ENCODE measurements at places on chromosomes 5 and 9.

- DNase-seq = no peak
Measured at GRCh38 chr5:100110497-100110896, 424.7 kb upstream of the FAM174A start.

DNA sequence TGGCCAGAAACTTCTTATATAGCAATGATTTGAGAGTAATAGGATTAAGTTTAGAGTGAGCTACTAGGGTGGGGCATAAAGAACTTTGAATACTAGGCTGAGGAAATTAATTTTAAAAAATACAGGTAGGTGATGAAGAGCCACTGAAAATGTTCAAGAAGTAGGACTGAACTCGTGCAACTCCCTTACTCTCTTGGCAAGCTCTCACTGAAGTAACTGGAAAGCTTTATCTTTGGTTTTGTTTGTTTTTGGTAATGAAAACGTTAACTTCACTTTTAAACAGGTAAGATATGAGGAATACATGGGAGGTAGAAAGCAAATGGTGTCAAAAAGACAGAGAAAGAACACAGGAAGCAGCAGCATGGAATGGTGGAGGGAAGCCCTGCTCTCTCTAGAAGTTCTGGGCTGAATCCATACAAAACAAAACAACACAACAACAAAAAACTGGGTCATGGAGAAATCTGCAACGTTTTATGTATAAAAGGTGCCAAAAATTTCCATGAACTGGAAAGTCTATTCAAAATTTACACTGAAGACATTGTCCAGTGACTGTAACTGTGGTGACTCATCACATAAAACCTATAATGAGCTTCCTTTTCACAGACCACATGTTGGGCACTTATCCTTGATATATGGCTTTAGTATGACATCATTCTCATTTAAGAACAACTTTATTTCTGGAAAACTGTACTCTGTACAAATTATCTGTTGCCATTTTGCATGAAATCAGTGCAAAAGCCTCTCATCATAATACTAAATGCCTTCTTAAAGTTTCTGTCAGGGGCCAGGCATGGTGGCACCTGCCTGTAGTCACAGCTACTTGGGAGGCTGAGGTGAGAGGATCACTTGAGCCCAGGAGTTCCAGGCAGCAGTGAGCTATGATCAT is 91.2 kb upstream of the CHD1 start:
- no peak for DNase-seq

GRCh38 chr5:146877783-146878475 is 628 bp downstream of the PPP2R2B start:
- DNase-seq = no peak

- DNase-seq = no peak
Measured at GRCh38 chr5:169801324-169801777, 164.3 kb downstream of the DOCK2 start.

DNA sequence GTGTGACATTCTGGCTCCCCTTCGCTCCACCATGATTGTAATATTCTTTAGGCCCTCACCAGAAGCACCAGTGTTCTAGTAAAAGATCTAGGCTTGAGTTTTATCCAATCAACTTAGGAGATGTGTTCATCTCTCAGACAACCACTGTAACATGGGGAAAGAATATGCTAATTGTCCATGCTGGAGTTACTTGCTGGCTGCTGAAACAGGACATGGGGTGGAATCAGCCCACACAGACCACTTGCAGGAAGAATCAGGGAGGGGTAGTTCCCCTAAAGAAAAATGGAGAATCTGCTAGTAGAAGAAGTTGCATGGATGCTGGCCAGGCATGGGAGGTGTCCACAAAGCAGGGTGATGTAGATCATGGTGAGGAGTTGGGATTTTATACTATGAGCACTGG is 86.2 kb downstream of the FEM1C start:
- no peak for DNase-seq

DNA sequence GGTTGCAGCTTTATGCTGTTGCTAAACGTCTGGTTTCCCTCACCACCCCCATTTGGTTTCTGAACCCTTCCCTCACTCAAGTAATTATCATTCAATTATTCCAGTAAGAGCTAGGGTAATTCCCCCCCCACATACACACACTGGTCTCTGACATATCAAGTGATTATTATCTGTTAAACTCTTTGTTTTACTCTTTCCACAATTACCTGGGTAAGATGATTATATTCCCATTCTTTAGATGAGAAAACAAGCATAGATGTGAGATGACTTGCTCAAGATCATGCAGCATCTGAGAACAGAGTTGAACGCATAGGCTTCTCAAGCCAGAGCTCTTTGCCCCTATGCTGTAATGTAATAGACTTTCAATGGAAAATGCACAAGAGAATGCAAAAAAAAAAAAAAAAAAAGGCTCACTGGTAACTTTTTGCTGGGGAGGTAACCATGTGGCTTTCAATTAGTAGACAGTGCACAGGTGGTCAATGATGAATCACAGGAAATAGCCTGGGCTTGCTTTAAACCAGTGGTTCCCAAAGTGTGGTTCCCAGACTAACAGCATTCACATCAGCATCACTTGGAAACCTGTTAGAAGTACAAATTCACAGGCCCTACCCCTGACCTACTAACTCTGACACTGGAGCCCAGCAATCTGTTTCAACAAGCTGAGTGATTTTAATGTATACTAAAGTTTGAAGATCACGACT is 87.6 kb downstream of the PIK3R1 start:
- no peak for DNase-seq

GRCh38 chr9:128494108-128494745 is 10.3 kb upstream of the GLE1 start:
- DNase-seq = no peak

- no peak for DNase-seq
Measured at GRCh38 chr9:130843049-130843908, 8.2 kb downstream of the ABL1 start.
